ENCODE measurements at places on chromosomes 7 and 10. TPM values are rescaled to one million over a fixed set of nuclear protein-coding genes. Genes with fewer than 3 reads are reported as not detected.

DNA sequence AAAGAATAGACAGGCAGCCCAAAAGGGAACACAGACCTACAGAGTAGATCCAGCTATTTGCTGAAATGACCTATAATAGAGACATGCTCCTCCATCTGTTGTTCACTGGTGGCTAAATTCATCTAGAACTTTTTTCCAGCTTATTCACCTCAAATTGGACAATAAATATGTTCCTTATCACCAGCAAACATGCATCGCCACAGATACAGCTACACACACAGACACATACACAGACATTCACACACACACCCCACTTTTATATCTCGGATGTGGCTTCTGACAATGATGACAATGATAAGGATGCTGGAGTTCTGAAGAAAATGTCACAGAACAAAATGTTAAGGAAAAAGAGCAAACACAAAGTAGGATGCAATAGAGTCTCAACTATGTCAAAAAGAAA is 175.4 kb downstream of the LSM5 start:
- DNase-seq = no peak

DNA sequence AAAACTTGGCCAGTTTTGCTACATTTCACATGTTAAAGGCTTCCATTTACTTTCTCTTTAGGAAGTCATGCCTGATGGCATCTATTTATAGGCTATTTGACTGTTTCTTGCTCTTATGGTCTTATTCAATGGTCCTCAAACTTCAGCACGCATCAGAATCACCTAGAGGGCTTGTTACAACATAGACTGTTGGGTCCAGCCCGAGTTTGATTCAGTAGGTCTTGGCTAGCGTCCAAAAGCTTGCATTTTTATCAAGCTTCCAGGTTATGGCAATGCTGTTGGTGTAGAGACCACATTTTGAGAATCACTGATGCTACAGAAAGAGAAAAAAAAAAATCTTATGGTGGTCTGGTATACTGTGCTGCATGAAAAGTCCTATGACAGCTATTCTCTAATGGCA is 51.9 kb downstream of the MTPN start:
- DNase-seq = no peak

- peak; percentile 83 for DNase-seq
Observed at GRCh38 chr7:28096713-28097112, 83.9 kb downstream of the JAZF1 start.

DNA sequence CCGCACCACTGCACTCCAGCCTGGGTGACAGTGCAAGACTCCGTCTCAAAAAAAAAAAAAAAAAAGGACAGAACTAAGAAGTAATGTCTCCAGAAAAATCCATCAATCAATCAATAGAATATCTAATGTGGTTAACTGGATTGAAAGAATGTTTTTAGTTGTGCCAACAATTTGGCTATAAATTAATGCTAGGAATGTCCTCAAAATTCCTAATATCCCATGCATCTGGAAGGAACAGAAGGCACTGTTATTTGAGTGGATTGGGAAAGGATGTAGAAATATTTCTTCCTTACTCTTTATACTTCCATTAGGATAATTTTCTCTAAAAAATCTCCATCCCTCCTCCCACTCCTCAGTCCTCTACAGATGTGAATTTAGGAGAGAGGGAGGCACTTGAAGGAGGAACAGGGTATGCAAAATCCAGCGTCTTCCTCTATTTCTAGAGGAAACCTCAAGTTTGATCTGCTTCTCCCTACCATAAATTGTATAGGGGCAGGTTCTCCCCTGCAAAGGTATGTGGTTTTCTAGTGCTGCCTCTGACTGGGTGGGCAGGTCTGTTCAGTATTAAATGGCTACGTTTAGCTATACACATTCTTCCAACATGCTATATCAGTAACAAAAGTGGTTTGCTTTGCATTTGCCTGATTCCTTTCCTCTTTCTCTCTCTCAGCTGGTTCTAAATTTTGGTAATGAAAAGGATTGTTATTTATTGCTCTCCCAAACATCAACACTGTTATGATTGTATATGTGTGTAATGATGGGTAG is 54.1 kb downstream of the RNLS start:
- DNase-seq = no peak

DNA sequence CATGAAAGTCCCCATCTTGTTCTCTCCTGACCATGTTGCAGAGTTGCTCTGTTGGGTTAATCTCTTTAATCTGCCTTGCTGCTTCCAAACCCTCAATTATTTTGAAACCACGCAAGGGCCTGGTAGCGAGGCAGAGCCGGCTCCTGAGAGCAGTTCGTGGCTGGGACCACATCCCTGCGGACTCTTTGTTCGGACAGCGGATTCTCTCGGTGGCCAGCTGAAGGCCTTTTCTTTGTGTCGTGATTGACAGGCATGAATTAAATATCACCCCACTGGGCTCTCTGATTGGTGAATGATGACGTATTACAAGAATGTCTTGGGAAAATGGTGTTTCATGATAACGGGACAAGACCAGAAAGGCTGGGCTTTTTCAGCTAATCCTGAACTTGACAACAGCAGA is 66.9 kb upstream of the ARHGAP21 start:
- no peak for DNase-seq

- peak; percentile 14 for DNase-seq
Observed at GRCh38 chr7:102193806-102194205, 92.9 kb upstream of the SH2B2 start.

WBP1L gene
- 19.1 TPM for total RNA-seq

NPSR1 gene
- not detected for total RNA-seq

HHEX gene
- not detected for total RNA-seq

Data from A172 (cell line).